ENCODE measurements at places on chromosomes 11 and 22. TPM values are rescaled to one million over a fixed set of nuclear protein-coding genes. Genes with fewer than 3 reads are reported as not detected.

The OOSP1 gene
- 0.35 TPM for polyA plus RNA-seq

The APOL3 gene
- polyA plus RNA-seq: 15.7 TPM

The ANGPTL5 gene
- polyA plus RNA-seq: not detected

The OR6T1 gene
- not detected for polyA plus RNA-seq

The WT1 gene
- polyA plus RNA-seq: 223 TPM

All from left kidney (tissue), 8 donors.